ENCODE measurements at places on chromosomes 2 and 18.

DNA sequence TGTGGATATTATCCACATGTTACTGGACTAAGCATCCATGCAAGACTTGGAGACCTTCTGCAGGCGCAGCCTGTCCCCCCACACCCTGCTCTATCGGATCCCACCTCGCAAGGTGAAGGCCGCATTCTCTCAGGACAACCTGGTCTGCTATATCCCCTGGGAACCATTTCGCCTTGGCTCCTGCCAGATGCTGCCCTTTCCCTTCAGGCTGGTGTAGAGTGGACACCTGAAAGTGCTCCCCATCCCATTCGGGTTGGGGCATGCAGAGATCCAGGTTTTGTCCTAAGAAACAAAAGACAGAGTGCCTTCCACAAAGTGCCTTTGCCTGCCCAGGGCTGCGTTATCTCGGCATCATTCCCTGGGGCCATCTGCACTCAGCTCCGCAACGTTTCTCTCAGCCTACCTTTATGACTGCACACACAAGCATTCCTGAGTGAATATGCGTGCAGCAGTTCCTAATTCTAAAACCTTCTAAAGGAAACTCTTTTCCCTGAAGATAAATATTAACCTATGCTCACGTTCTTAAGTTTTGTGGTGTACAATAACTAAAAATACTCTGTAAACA is 20.5 kb downstream of the FHL2 start:
- no peak for DNase-seq

DNA sequence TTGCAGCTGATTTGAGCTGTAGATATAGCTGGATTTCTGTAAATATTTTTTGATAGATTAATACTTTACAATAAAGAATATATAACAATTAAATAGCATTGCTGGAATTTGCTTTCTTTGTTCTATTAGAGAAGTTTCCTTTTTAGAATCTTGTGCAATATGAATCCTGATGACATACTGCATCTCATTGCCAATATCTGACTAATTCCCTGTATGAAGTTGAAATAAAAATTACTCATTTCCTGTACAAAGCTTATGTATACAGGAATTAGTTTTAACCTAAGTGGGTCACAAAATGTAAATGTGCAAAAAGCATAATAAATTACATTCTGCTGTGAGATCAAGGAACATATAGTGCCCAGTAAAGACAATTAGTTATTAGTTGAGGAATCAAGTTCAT is 72.8 kb upstream of the TMEFF2 start:
- DNase-seq = no peak

- no peak for DNase-seq
Observed at GRCh38 chr18:79953971-79954651, 2.7 kb upstream of the SLC66A2 start.

DNA sequence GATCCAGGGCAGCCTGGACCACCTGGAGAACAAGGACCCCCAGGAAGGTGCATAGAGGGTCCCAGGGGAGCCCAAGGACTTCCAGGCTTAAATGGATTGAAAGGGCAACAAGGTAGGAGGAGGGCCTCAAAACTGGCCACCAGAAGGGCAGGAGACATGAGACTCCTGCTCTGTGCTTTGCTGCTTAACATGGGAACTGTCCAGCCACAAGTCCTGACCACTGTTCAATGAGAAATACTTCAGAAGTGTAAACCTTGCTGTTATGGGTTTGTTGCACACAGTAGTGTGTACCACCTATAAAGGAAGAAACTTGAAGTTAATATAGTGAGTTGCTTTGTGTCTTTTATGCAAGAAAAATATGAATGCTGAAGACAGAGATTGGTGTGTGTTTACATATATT is 44.2 kb upstream of the MFF start:
- DNase-seq = no peak

DNA sequence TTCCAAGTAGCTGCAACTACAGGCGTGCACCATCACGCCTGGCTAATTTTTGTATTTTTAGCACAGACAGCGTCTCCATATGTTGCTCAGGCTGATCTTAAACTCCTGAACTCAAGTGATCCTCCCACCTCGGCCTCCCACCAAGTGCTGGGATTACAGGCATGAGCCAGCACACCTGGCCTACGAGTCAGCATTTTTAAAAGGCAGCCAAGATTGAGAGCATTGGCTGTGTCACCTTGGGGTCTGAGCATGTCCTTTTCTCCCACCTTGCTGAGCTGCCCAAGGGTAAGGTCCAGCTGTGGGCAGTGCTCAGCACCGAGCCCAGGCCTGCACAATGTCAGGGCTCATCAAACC is 142.8 kb upstream of the LMAN1 start:
- DNase-seq = no peak

- DNase-seq = no peak
Observed at GRCh38 chr2:49843314-49843713, 689.0 kb upstream of the FSHR start.

GRCh38 chr2:75454241-75454620 is 106.5 kb downstream of the EVA1A start:
- DNase-seq = no peak

DNA sequence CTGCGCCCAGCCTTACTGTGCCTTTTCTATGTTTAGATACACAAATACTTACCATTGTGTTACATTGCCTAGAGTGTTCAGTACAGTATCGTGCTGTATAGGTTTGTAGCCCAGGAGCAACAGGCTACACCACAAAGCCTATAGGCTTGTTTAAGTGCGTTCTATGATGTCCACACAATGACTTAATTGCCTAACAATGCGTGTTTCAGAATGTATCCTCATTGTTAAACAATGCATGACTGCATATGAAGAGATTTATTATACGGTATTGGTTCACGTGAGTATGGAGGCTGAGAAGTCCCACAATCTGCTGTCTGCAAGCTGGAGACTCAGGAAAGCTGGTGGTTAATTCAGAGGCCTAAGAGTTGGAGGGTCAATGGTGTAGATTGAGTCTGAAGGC is 46.1 kb upstream of the MGAT4A start:
- DNase-seq = no peak

DNA sequence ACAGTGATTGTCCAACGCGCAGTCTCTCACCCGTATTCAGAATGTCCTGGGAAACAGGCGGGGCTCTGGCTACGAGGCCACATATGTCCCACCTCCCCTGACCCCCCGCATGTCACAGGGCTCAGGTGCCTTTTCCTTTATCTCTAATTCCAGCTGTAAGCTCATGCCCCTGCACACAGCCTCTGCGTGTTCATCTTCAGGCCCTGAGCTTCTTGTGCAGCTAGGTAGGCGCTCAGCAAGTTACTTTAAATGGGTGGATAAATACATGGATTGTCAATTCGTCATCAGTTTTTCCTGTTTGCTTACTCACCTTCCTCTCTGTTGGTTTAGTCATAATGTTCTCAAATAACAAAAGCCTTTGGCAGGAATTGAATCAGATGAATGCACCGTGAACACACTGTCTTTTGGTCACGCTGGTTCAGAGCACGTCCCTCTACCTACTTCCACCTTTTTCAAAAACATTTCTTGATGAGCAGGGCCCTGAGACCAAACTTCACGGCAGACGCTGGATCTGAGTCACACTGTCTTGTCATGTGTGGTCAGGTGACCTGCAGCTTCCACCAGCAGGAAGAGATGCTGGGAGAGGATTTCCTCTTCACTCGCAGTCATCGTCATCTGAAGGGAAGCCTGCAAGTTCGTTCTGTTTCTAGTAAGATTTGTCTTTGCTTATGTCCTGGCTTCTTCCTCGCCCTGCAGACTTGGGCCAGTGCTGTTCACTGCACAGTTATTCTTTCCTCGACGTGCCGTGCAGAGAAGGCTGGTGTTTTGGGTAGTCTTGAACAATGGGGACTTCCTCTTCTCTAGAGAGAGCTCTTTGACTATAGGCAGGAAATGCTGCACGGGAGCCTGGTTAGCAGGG is 138.1 kb downstream of the PTGR3 start:
- DNase-seq = peak; percentile 54

DNA sequence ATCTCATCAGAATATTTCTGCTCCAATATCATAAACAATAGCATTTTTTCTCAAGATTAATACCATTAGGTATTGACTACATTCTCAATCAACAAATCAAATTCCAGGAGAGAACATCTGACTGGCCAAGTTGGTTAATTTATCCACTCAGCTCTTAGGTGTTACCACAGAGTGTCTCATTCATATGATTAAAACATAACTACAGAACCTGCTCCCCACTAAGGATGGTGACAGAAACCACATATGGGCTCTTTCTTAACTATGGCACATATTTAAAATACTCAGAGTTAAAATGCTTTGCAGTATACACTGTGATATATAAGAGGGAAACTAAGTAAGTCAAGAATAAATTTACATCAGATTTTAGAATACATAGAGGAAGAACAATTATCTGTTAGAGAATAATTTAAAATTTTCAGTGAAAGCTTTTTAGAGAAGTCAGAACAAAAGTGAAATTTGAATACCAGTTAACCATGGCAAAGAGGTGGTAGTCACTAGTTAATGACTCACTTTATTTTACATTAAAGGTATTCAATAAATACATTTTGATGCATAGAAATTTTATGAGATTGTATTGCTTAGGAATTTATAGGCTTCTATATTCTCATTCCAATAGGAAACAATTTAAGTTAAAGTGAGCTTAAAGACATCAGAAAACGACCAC is 1120.8 kb upstream of the TMEFF2 start:
- DNase-seq = no peak

GRCh38 chr2:16900405-16901025 is 234.9 kb upstream of the CYRIA start:
- no peak for DNase-seq

DNA sequence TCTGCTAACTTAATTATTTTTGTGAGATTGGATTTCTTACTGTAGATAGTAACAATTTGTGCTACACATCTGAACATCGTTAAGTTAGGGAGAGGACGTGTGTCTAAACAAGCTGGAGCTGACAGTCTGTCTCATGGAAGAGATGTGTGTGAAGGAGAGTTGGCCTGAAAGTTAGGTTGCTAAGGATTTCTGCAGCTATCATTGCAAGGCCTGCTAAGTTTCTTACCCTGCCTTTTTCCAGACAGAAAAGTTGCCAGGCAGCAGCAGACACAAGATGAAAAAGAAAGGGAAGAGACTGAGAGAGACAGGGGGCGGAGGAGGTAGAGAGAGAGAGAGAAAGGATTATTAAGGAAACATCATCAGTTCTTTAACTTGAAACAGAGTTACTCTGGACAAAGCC is 4.1 kb upstream of the LRP1B start:
- no peak for DNase-seq

DNA sequence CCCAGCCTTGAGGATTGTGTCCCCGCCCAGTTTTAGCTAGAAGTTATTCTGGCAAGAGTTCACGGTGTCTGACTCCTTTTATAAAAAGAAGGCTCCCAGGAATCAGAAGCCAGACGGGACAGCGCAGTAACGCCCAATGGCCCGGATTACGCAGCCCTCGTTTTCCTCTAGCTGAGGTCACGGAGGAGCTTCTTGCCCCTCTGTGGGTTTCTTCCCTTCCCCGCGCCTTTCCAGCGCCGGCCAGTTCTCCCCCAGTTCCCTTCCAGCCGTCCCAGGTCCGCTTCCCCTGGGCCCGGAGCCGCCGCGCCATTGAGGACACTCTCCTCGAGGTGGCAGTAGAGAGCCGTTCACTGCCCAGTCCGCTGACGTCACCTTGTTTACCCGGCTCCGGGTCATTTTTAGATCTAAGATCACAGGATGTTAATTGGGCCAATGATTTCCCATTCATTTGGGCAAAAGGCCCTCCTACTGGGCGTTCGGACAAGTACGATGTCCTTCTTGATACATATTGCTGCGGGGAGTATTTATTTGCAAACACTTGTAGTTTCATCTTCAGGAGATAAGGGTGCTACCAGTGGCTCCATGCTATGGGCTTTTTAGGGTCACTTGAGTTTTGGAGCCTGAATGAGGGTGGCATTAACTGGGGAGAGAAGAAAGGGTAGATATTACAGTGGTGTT is 81.5 kb upstream of the PPM1B start:
- peak; percentile 63 for DNase-seq

- no peak for DNase-seq
Observed at GRCh38 chr2:95208106-95208505, 785 bp downstream of the ZNF892 start.

DNA sequence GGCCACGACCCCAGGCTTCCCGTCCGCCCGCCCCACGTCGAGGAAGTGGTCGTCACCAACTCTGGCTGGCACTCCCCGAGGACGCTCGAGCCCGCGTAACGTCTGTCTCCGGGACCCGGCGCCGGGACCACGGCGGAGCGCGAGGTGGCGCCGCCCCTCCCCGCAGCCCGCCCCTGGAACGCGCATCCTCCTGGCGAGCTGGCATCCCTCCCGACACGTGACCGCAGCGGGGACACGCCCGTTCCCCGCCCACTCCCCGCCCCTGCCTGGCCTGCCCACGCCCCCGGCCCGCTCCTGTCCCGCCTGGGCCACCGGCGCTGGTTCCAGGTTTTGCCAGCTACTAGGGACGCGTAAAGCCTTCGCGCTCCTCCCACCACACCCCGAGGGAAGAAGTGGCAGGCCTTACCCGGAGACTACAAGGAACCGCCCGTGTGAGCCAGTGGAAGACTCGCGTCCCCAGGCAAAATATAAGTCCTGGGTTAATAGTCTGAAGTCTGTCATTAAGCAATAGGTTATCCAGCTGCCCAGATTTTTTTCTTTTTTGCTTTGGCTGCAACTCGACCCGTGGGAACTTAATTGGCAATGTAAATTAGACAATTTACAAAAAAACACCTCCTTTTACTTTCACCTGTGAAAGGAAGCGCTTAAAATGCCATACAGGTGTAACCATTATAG is at the start of gene OSBPL1A:
OSBPL1A (minus strand) TSS at position 131 of the 675 bp plus-strand sequence. CDS start 20,291 bp downstream, outside the sequence.
- DNase-seq = peak; percentile 67

GRCh38 chr2:167190053-167190452 is 301.8 kb downstream of the XIRP2 start:
- no peak for DNase-seq

GRCh38 chr2:10038716-10039115 is 4.6 kb upstream of the KLF11 start:
- no peak for DNase-seq

DNA sequence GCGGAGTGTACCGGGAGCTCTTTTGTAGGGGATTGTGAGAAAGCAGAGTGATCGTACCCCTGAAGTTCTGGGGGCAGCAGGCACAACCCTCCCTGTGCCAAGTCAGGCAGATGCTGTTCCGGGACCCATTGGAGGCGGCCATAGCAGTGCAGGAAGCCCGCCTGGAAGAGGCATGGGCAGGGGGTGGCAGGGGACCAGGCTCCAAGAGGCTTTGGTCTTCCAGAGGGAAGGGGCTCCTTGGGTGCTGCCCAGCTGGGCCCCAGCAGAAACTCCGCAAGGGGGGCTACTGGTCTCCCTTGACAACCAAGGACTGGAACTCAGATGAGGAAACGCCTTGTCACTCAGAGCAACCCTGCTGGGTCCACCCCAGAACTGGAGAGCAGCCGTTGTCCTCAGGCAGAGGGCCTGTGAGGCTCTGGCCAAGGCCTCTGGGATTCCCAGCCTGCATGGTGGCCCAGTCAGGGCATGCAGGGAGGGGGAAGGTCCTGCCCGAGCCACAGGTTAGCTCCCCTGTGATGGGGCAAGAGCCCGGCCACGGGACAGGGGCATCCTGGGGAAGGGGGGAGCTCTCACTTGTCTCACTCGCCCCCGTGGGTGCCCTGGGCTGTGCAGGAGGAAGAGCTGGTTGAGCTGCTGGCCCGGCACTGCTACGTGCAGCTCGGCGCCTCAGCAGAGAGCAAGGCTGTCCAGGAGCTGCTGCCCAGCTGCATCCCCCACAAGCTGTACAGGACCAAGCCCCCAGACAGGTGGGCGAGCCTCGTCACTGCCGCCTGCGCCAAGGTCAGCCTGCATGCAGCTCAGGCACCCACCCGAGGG is 21.0 kb upstream of the GPR17 start:
- no peak for DNase-seq

GRCh38 chr2:222609381-222609780 is 46.5 kb downstream of the FARSB start:
- DNase-seq = no peak

- no peak for DNase-seq
Observed at GRCh38 chr2:241224851-241225438, 36.5 kb downstream of the ANO7 start.
